A549 treated with CORT108297 at 1 μM for 4 hours (cell line): ENCODE measurements at places on chromosomes 5 and 9. TPM values are rescaled to one million over a fixed set of nuclear protein-coding genes. Genes with fewer than 3 reads are reported as not detected.

The CTSV gene
- 11.6 to 15.8 TPM (median 13.0 TPM) in 5 replicates for total RNA-seq

The TMED7 gene
- total RNA-seq = 42.3 to 64.0 TPM (median 51.7 TPM) in 5 replicates

The RETREG1 gene
- 1.9 to 3.8 TPM (median 2.8 TPM) in 5 replicates for total RNA-seq

The KIF4B gene
- total RNA-seq = 0.02 to 0.05 TPM (median 0.03 TPM) in 3 of 5 replicates, not detected in the others

The KIF2A gene
- 27.8 to 47.9 TPM (median 34.6 TPM) in 5 replicates for total RNA-seq

The NR3C1 gene
- 35.1 to 45.2 TPM (median 40.8 TPM) in 5 replicates for total RNA-seq

The FAM219A gene
- 13.9 to 18.4 TPM (median 16.8 TPM) in 5 replicates for total RNA-seq

The CCDC183 gene
- 0.13 to 0.36 TPM (median 0.27 TPM) in 5 replicates for total RNA-seq
